Upper lobe of right lung (tissue), 1 donor: ENCODE measurements at places on chromosomes 1 and 21.

DNA sequence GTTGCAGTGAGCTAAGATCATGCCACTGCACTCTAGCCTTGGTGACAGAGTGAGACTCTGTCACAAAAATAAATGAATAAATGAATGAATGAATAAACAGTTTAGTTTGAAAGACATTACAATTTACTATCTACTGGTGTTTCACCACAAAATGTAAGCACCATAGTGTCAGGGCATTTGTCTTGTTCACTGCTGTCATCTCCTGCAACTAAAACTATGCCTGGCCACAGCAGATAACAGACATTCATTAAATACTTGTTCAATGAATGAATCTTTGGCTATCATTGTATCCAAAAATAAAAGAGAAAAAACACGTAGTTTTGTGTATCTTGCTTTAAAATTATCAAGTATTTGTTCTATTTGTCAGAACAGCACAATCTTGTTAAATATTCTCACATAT, 32.5 kb downstream of the SASS6 start:
- DNase-seq: no peak

GRCh38 chr1:22315315-22316078, 136.2 kb upstream of the ZBTB40 start:
- no peak for DNase-seq

DNA sequence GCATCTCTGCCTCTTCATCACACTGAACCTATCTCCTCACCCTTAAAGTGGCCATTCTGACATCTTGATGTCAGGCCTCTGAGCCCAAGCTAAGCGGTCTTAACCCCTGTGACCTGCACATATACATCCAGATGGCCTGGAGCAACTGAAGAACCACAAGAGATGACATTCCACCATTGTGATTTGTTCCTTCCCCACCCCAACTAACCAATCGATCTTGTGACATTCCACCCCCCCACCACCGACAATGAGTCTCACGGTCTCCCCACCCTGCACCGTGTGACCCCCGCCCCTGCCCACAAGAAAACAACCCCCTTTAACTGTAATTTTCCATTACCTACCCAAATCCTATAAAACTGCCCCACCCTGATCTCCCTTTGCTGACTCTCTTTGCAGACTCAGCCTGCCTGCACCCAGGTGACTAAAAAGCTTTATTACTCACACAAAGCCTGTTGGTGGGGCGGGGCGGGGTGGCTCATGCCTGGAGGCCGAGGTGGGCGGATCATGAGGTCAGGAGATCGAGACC, 21.0 kb upstream of the PINK1 start:
- no peak for DNase-seq

DNA sequence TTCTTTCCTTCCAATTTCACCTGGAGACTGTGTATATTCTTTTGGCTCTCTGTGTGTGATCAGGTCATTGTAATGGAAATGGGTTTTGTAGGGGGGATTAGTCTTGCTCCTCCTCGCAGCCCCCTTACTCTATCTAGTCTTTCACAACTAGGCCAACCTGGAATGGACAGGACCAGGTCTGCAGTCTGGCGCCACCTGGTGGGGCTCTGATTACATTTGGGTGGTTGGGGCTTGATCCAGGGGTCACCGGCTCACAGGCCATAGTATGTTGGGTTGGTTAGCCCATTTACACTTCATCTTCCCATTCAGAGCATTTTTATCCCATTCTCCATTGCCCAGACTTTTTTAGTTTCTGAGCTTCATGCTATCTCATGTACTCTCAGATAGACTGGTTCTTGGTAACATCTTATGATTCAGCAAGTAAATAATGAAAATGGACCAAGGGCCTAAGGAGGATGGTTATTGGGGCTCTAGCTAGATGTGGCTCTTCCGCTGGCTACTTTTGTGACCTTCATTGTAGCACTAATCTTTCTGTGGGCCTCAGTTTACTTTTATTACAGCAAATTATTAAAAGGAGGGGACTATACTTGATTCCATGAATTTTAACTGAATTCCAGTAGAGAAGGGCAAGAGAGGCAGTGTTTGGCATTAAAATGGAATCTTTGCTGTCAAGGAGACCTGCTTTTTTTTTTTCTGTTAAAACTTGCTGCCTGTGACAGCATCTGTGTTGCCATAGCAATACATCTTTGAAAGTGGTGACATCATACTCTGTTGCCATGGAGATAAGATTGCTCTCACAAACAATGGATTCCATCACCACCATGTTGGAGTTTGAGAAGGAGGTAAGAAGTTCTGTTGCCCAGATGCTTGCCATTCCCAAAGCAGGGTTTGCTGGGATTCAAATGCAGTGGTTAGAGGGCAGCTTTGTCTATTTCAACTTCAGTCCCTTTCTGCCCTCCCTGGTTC, 150.1 kb downstream of the PLXNA2 start:
- peak; percentile 77 for DNase-seq

- DNase-seq: no peak
These were observed 400.6 kb downstream of the NTNG1 start for GRCh38 chr1:107541412-107541811.

GRCh38 chr1:85314726-85315125, 38.3 kb upstream of the BCL10 start:
- no peak for DNase-seq

DNA sequence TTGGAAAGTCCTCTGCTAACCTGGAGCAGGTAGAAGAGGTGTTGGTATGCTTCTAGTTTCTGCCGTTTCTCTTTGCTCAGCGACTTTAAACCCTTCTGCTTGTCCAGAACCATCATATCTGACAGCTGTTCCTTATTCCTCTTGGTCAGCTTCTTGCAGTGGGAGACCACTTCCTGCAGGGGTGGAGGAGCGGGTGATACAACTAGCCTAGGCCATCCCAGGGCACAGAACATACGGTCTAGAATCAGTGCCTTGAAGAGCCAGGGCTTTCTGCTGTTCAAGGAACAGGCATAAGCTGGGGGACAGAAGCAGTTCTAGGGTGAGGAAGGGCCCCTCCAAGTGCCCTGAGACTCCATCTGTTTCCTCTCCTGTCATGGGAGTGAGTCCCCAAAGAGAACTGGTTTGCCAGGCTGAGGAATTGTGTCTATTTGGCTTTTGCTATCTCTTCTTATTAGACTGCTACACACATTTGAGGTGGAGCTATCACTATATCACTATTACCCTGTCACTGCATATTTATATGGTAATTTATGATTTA, 32.5 kb downstream of the IQGAP3 start:
- no peak for DNase-seq

DNA sequence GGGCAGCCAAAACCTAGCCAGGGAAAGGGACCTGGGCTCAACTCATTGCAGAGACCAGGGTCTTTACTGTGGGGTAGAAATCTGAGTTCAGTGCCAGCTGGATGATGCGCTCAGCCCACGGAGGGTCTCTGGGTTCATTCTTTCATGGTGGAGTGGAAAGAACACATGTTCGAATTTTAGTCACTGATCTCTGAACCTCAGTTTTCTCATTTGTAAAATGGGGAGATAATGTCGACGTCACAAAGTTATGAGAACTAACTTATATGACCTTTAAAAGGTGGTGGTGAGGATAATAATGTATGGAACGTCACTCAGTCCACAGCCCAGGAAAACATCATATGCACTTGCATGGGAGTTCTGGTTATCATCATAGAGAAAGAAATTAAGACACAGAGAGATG, 1.2 kb upstream of the TAL1 start:
- DNase-seq: no peak

DNA sequence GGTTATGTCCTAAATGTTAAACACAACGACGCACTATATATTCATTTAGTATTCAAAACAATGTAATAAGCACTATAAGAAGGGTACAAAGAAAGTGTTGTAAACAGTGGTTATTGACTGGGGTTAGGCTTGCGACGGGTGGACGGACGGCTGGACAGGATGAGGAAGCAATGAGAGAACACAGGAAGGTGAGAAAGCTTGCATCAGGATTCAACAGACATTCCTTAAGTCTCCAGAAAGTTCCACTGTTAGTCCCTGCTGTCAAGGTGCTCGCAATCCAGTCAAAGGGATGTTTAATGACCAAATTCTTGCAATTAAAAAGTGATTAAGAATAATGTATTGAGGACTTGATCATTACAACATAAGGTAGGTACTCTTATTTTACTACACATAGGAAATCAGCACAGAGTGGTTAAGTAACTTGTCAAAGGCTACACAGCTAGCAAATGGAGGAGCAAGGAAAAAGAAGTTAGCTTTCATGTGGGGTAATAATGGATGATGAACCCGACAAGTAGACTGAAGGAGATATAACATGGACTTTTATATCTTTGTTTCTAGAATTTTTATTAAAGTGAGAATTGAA, 994 bp upstream of the ACBD6 start:
- DNase-seq: no peak

DNA sequence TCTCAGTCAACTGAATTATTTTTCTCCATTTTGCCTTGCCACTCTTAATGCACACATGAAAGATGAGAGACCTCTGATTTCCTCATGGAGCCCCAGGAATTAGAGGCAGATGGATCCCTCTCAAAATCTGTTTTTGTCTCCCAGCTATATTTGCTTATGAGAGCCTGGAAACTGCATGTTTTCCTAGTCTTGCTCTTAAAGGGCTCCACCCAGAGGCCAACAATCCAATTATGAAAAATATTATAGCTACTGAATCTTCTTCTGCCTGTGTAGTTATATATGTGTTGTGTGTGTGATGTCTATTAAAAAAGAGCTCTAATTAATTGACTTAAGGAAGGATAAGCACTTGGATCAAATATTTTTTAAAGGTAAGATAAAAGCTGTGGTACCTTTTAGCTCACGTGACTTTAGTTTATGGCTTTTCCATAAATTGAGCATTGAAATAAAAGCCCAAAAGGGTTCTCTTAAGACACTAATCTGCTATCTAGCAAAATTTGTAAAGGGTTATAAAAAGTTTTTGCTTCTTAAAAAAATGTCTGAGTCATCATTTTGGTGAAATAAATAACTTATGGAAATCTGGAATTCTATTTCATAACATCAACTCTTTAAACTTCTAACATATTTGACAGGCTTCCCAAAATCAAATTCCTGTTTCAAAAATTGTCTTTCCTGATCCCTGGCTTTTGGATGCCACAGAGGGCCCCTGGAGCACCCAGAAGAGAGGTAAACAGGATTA, 31.2 kb upstream of the TSPEAR start:
- no peak for DNase-seq

DNA sequence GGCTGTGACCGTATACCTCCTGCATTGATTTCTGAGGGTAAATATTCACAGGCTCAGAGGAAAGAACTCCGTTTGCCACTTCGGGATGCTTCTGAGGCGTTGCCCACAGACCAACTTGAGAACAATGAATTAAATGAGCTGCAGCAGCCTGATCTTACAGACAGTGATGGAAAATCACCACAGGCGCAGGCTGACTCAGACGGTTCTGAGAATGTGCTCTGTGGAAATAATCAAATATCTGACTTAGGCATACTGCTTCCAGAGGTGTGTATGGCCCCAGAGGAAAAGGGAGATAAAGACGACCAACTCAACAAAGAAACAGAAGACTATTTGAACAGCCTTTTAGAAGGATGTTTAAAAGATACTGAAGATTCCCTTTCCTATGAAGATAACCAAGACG, 76.7 kb upstream of the SCCPDH start:
- DNase-seq: no peak

DNA sequence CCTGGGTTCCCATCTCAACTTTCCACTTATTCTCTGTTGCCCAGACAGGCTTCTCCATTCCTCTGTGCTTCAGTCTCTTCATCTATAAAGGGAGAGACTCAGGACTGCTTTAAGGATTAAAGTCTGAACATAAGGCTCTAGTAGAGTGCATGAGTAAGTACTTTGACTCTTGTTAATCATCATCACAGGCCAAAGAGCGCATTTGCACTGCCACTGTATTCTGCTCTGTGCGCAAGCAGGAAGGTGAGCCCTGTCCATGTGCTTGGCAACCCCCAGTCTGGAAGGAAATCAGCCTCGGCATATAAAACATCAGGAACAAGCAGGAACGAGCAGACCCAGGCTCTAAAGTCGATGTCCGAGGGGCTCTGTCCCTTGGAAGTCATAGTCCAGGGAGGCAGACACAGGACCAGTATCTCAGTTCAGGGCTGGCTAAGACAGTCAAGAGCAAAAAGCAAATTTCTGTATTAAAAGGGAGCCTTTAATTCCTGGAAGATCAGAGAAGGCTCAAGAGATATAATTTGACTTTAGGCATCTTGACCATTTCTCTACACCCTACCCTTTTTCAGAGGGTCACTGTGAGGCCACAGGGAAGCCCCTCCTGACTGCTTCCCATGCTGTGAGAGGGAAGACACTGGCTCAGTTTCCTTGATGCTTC, 131.2 kb downstream of the TRABD2B start:
- DNase-seq: no peak

- DNase-seq: no peak
These were observed 17.5 kb downstream of the RSPH1 start for GRCh38 chr21:42478504-42478903.

- DNase-seq: no peak
These were observed 36.6 kb downstream of the CD58 start for GRCh38 chr1:116534014-116534739.
